NCI-H1417 treated with DMSO at 0.1 percent for 48 hours (cell line): ENCODE measurements at places on chromosomes 7 and 10.
A peak's percentile ranks its signal among the peaks of the same experiment; 100 is the strongest.

GRCh38 chr7:26061678-26062603, 90.1 kb upstream of the NFE2L3 start:
- DNase-seq: peak; percentile 94

GRCh38 chr7:13139436-13139835, 452.0 kb downstream of the ARL4A start:
- DNase-seq: no peak

DNA sequence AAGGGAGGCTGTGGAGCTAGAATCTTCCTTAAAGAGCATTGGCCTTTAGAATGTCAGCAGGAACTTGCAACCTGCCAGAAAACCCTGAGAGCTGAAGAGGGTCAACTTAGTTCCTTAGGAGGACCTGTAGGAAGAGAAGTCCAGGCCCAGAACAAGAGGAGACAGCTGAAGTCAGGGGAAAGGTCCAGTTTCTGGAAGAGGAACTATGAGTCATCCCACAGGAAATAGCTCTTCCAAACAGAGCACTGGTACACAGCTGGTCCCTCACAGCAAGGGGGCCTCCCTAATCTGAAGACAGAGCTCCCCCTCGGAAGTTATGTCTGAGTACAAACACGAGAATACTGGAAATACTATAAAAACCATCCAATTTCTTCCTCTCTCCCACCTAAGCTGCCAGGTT, 98.9 kb downstream of the HERPUD2 start:
- no peak for DNase-seq

GRCh38 chr10:62058476-62058875, 157.0 kb downstream of the ARID5B start:
- no peak for DNase-seq

GRCh38 chr10:95501203-95502094, 59.7 kb downstream of the SORBS1 start:
- DNase-seq: no peak

DNA sequence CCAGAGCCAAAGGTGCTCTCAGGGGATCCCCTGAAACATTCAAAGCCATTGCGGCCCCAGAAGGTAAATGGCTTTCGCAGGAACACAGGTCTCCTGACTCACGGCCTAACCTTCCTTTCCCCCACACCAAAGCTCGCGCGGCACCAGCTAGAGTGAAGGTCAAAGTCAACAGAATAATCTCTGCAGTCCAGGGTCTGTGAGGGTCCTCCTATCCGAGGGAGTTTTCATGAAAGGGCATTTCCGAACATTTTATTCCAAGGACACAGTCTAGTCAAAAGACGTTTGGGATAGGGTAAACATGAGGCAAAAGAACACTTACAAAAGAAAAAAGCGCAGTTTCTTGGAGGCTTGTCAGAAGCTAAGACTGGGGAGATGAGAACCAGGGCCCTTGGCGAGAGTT, 559 bp upstream of the STEAP2 start:
- DNase-seq: peak; percentile 47
